Thymus (tissue), 14 donors: ENCODE measurements at places on chromosomes 2 and 18. TPM values are rescaled to one million over a fixed set of nuclear protein-coding genes. Genes with fewer than 3 reads are reported as not detected.

- H3K27ac ChIP-seq = no peak overlapping the region
- H3K27me3 ChIP-seq = peaks cover 9% of the 10 kb centered on the region
- no peak overlapping the region for H3K4me3 ChIP-seq
- no peaks in the 10 kb centered on the region for H3K36me3 ChIP-seq
- H3K4me1 ChIP-seq = no peaks in the 10 kb centered on the region
Observed at GRCh38 chr2:120563616-120564015, 172.1 kb upstream of the GLI2 start.

- peaks cover 18% of the 10 kb centered on the region for H3K4me1 ChIP-seq
- no peak for DNase-seq
- H3K27ac ChIP-seq = no peak overlapping the region
- no peaks in the 10 kb centered on the region for H3K27me3 ChIP-seq
Observed at GRCh38 chr2:45886171-45886663, 234.7 kb downstream of the PRKCE start.

DNA sequence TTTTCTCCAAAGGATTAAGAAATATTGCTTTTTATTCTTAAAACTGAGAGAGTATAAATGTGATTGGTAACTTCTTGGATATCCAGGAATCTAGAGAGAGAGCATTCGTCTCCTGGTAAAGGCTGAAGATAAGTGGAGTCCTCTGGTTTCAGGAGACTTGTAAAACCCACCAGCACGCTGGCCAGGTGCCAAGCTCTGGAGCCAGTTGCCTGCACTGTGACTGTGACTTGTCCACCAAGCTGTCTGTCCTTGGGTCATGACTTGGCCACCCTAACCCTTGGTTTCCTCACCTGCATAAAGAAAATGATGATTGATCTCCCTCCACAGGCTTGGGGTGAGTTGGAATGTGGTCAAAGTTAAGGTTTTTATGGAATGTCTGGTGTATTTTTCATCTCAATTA, 185.4 kb upstream of the NCKAP5 start:
- no peak overlapping the region for H3K27ac ChIP-seq

DNA sequence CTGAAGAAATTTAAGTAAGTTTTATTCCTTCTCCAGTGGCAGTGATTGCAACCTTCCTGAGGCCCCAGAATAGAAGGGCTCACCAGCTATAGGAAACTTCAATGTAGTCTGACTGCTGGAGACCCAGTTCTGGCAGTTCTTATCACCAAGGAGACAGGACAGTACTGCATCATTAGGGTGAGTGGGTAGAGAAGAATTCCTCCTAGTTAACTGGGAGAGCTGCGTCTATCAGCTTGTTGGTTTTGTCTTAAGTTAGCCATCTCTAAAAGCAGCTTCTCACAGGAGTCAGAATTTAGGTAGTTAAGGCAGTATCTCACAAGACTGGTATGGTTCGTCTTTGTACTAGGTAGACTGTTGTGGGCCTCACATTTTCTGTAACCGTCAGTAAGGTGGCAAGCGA, 3.3 kb upstream of the MSTN start:
- H3K27ac ChIP-seq = no peak overlapping the region
- no peak overlapping the region for H3K4me3 ChIP-seq
- no peaks in the 10 kb centered on the region for H3K4me1 ChIP-seq
- H3K27me3 ChIP-seq = no peaks in the 10 kb centered on the region
- DNase-seq = no peak
- H3K36me3 ChIP-seq = no peaks in the 10 kb centered on the region

- H3K4me1 ChIP-seq = no peaks in the 10 kb centered on the region
- H3K27ac ChIP-seq = no peak overlapping the region
- H3K4me3 ChIP-seq = no peak overlapping the region
- no peaks in the 10 kb centered on the region for H3K27me3 ChIP-seq
Observed at GRCh38 chr2:117551858-117552257, 262.6 kb upstream of the DDX18 start.

DNA sequence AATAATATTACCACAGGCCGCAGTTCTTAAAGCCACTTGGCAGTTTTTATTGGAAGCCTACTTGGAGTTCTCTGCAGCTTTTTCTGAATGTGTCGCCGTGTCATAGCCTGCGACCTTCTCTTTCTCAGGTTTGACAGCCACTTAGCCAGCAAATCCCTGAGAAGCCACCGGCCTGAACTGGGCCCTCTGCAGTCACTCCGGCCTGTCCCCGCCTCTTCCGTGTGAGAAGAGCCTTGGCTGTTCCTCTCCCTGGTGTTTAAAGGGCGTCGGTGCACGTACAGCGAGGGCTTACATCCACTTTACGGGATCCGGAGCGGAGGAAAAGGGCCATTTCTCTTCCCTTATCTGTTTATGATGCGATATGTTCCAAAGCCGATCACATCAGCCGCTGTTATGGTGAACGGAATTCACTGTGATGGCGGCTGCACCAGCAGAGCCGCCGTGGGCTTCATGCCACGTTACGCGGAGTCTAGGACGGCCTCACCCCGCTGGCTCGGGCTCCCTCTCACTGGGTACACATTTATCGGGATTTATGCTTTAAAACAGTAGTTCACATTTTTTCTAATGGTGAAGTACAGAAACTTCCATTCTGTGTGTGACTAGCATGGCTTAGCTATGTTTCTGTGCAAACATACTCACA, 66.8 kb downstream of the GBX2 start:
- H3K36me3 ChIP-seq = no peaks in the 10 kb centered on the region
- no peak overlapping the region for H3K27ac ChIP-seq
- no peak for DNase-seq
- H3K4me1 ChIP-seq = no peaks in the 10 kb centered on the region
- H3K27me3 ChIP-seq = no peaks in the 10 kb centered on the region
- no peak overlapping the region for H3K4me3 ChIP-seq

- H3K36me3 ChIP-seq = no peaks in the 10 kb centered on the region
- no peak overlapping the region for H3K27ac ChIP-seq
- H3K27me3 ChIP-seq = no peaks in the 10 kb centered on the region
- no peak overlapping the region for H3K4me3 ChIP-seq
Observed at GRCh38 chr2:123688231-123688940, 336.7 kb upstream of the CNTNAP5 start.

DNA sequence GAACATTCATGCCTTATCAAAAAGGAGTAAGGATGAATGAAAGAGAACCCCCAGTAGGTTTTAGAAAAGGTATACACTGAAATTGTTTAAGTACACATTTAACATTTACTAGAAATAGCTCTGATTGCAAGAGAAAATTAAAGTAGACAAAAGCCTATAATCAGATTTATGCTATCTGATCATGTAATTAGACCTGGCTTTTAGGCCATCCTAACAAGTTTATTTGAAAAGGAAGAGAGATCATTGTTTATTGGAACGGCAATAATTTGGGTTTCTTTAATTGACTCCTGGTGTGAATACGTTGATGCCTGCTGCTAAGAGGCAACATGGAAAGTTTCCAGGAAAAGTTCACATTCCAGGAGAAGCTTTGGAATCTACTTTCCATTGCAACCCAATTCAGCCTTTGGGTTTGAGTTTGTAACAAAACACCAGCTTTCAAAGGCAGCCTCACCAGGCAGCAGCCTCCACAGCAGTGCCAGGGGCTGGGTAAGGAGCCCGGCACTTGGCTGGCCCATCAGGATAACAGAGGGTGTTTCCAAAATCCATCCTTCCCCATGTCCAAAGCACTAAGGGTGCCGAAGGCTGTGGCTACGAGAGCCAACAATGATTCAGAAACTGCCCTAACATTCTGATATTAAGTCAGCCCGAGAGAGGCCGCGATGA, 18.0 kb downstream of the FZD7 start:
- H3K27me3 ChIP-seq = peaks cover 16% of the 10 kb centered on the region
- H3K27ac ChIP-seq = no peak overlapping the region
- no peaks in the 10 kb centered on the region for H3K4me1 ChIP-seq
- DNase-seq = no peak
- H3K4me3 ChIP-seq = no peak overlapping the region

The DDX1 gene
- 57.7 TPM for total RNA-seq

The ATP6V1C2 gene
- 0.57 TPM for total RNA-seq

The APCDD1 gene
- total RNA-seq = 1.9 TPM

The PIEZO2 gene
- total RNA-seq = 3.2 TPM
